Suppressor macrophage treated with lipopolysaccharide for 1 hour (primary cell): ENCODE measurements at places on chromosomes 1 and 21.

GRCh38 chr1:31745096-31745945 is 18.8 kb downstream of the ADGRB2 start:
- peak; percentile 72 for DNase-seq

GRCh38 chr1:53769780-53770179 is 30.8 kb upstream of the GLIS1 start:
- DNase-seq, result no peak

GRCh38 chr1:56452027-56453011 is 127.0 kb downstream of the PLPP3 start:
- no peak for DNase-seq

DNA sequence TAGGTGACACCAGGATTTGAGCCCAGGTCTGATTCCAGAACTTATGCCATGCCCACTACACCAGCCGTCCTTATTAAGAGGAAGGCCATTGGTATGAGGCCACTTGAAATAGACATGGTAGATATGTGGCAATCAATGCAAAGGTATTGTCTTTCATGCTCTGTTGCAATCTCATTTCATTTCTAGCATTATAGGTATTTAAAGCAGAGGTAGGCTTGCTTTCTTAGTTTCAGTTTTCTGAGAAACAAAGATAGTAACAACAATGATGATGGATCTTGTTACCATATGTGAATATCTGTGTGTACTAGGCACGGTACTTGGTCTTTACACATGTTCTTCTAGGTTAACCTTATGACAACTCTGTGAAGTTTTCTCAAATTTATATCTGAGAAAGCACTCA is 113.1 kb downstream of the FGGY start:
- DNase-seq, result no peak

DNA sequence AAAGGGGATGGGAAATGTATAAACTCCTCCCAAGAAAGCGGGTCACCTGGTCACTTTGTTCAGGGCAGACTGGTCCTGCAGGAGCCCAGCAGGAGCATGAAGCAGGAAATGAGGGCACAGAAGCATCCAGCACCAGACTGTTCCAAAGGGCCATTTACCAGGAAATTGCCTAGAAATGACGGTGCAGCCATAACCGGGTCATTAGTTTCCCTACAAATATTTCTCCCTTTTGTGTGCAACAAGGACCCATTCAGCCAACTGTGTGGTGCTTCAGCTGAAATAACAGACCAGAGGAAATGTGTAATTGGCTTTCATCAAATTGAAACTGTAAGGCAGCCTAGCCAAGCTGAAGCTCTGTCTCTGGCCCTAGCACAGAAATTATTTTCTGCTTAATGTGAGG is 7.6 kb upstream of the CTTNBP2NL start:
- DNase-seq, result no peak

DNA sequence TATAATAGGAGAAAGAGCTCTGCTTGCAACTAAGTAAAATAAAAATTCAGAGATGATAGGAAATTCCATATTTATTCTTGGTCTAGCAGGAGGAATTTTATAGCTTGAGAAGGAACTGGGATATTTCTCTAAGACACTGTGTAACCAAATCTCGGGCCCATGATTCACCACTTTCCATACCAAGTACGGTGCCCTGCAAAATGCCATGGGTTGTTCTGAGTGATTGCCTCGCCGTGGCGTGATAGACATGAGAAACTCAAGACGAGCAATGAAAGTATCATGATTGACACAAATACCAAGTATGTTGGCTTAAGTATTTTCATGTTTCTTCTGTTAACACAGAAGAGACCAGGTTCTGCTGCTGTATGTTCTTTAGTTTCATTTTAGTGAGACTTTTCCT is 167.2 kb downstream of the LMO4 start:
- DNase-seq, result no peak

DNA sequence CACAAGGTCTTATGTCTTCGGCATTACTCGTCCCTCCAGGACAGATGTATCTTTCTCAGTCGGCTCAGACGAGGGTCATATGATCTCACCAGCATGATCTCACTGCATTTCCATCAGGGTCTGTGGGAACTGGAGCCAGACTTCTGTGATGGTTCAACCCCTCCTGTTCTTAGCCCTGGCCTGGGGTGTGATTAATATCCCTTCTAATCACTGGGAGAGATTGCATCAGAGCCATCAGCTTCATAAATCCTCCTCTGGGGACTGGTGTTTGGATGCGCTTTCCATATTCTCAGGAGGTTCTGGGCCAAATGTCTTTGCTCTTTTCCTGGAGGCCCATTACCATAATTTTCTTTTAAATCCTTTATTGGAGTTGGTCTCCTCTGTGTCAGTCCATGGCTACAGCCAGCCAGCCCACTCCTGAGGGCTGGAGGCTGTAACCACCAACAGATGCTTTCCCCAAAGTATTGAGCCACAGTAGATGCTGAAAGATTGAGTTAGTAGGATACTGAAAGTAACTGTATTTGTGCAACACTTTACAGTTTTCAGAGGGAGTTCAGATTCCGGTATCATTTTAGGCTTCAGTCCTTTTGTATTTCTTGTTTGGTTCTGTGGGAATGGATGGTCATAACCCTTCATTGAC is 20.0 kb downstream of the CACNA1E start:
- DNase-seq, result no peak

DNA sequence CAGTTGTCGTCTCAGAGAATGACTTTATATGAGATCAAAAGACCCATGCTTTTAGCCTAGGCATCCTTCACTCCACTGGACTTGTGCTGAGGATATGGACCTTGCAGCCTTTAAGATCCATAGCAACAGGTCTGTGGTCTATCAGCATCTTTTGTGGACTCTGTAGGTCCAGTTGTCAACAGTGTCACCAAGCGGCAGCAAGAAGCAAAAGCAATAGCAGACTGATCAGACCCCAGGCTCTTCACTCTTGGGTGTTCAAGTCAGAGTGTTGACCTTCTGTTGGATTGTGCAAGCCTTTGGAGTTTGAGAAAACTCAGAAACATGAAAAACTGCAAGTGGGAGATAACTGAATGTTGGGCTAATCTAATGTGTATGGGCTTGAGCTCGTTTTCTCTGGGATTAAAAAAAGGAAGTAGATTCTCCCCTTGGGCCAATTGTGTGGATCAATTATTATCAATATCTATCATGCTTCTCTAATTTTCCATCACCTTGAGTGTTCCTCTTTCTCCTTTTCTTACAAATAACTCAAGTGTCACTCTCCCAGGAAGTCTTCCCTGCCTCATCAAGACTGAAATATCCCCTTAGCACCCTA is 144.2 kb downstream of the LYPLAL1 start:
- DNase-seq, result no peak

- DNase-seq, result no peak
Measured at GRCh38 chr1:209199822-209200221, 383.7 kb upstream of the CAMK1G start.

- DNase-seq, result no peak
Measured at GRCh38 chr1:174666248-174666647, 218.5 kb downstream of the GPR52 start.

DNA sequence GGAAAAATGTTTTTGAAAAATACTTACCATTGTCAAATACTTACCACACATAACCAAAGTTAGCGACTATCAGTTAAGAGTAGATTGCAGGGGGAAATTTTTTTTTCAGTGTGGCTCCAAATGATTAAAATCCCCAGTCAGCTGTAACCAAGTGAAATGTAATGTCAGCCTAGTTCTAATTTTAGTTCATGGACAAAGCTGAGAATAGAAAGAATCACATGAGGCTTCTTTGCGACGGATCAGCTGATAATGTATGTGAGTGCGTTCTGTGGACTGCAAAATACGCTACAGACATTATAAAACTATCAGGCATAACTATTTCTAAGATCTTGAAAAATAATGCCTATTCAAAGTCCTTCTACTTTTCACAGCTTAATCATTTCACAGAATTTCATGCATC is at the start of gene LRRC39:
Gene LRRC39 (minus strand): TSS at position 166 of the 400 bp plus-strand sequence. CDS start 9,740 bp downstream, outside the sequence.
- DNase-seq, result no peak

DNA sequence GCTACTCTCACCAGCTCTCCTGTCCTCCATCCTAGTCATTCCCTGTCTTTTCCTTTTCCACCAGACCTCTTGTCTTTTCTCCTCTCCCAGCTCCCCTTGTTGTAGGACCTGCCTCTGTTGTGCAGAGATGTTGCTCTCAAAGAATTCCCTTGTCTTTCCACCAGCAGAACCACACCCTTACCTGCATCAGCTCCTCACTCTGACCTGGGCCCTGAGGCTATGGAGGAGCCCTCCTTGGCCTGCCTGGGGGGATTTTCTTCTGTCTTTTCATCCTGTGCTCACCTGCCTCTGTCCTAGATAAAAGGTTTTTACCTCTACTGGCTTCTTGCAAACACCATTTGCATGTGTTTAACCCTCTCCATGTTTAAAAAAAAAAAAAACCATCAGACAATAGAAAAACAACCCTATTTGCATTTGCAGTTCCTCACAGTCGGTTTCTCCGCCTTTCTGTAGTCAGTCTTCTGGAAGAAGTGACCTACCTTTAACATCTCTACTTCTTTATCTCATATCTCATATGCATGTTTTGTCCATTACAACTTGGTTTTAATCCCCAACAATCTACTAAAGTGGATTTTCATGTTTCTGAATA is 12.1 kb downstream of the FCRL5 start:
- no peak for DNase-seq

GRCh38 chr1:180135535-180135934 is 19.1 kb upstream of the QSOX1 start:
- no peak for DNase-seq

DNA sequence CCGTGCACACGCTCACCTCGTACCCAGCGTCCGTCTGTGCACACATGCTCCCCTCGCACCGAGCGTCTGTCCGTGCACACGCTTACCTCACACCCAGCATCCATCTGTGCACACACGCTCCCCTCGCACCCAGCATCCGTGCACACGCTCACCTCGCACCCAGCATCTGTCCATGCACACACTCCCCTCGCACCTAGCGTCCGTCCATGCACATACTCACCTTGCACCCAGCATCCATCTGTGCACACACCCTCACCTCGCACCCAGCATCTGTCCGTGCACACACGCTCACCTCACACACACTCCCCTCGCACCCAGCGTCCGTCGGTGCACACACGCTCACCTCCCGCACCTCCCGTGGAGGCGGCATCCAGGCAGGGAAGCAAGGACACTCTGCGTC is 24.4 kb upstream of the COL18A1 start:
- no peak for DNase-seq

DNA sequence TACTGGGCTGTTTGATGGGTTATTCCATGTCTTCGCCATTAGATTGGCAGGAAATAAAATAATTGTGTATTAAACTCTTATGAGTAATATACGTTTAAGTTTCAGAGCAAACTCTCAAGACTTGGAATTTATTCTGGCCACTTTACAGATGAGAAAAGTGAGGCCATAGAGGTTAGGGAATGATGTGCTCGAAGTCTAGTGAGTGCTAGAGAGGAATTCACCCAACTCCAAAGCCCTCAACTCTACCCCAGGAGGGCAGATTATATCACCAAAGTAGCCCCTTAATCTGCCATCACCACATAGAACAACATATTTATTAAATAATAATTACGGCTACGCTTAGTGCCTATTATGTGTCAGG is 440 bp upstream of the MUL1 start:
- no peak for DNase-seq

DNA sequence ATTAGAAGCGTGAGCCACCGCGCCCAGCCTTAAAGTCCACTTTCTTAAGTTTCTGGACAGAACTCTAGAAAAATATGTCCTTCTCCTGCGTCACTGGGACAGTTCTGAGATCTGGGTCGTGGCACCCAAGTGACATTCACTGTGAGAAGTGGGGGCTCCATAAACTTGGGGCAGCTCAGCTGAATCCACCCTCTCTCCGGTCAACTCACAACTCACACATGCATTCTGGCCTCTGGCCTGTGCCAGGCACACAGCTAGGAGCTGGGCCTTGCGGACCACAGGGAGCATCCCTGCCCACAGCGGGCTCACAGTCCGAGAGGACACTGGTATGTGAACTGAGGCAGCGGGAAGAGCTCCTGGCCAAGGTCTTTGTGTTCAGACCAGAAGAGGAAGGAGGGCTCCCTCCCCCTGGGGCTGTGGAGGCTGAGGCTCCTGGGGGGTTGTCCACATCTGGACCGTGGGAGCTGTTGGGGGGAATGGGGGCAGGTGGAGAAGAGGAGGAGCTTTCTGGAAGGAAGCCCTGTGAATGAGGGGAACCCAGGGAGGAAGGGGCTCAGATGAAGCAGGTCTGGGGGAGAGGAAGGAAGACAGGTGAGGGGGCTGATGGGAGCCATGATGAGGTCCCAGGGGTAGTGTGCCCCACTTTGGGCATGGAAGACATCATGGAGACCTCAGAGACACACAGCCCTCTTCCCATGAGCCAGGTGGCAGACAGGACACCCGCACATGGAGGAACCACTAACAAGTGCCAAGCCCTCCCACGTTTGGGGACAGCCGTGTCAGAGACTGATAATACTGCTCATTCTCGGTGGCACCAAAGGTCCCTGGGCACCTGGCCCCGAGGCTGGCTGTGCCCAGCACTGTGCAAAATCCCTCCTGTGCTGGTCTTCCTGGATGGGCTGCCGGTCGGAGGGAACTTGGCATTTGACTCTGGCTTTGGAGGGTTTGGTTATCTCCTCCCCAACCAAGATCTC is 191.0 kb upstream of the VAMP3 start:
- no peak for DNase-seq

GRCh38 chr1:31747304-31747703 is 16.8 kb downstream of the ADGRB2 start:
- DNase-seq, result no peak

GRCh38 chr1:196121181-196121580 is 487.1 kb downstream of the KCNT2 start:
- DNase-seq, result no peak

GRCh38 chr1:77847621-77848080 is 40.8 kb upstream of the NEXN start:
- peak; percentile 2 for DNase-seq

DNA sequence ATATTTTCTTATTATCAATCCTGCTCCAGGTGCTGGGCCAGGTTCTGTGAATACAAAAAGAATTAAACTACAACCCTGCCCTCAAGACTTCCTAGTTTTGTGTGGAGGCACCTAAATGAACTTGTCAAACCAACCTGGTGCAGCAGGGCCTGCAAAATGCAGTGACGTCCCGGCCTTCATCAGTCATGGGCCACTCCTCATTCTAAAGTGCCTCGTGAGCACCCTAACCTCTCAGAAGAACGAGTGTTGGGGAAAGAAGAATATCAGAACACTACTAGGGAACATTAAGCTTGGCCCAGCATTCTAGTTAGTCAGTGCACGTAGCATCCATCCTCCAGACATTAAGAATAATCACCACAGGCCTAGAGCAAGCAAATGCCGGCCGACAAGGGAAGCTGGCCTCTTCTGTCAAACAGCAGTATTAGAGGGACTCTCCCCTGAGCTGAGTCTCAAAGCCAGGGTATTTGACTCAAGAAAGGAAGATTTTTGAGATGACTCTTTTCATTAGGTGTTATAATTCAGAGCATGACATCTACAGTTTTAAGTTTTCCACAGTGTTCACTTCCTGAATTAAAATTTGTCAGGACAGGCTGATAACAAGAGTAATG is 137.9 kb downstream of the SLC45A1 start:
- DNase-seq, result no peak

GRCh38 chr21:26391166-26391565 is 181.9 kb downstream of the CYYR1 start:
- no peak for DNase-seq

- DNase-seq, result no peak
Measured at GRCh38 chr21:33076600-33077329, 6.8 kb downstream of the OLIG1 start.
